ENCODE measurements at places on chromosomes 13 and 19. TPM values are rescaled to one million over a fixed set of nuclear protein-coding genes. Genes with fewer than 3 reads are reported as not detected.

RUBCNL gene
- 3.6 TPM for total RNA-seq

FREM2 gene
- not detected for total RNA-seq

SULT2A1 gene
- total RNA-seq: not detected

KLF5 gene
- total RNA-seq: 1.9 TPM

NLRP11 gene
- 0.10 TPM for total RNA-seq

SMAD9 gene
- total RNA-seq: 0.05 TPM

NALCN gene
- total RNA-seq: not detected

TINCR gene
- total RNA-seq: 1.0 TPM
